ENCODE measurements at places on chromosomes 13 and 19.

- no peak for DNase-seq
These were observed 16.2 kb downstream of the NUMBL start for GRCh38 chr19:40674291-40674690.

GRCh38 chr13:21988624-21989023 is 317.8 kb downstream of the FGF9 start:
- DNase-seq = no peak

- no peak for DNase-seq
These were observed 19.9 kb downstream of the NOSIP start for GRCh38 chr19:49560358-49560900.

DNA sequence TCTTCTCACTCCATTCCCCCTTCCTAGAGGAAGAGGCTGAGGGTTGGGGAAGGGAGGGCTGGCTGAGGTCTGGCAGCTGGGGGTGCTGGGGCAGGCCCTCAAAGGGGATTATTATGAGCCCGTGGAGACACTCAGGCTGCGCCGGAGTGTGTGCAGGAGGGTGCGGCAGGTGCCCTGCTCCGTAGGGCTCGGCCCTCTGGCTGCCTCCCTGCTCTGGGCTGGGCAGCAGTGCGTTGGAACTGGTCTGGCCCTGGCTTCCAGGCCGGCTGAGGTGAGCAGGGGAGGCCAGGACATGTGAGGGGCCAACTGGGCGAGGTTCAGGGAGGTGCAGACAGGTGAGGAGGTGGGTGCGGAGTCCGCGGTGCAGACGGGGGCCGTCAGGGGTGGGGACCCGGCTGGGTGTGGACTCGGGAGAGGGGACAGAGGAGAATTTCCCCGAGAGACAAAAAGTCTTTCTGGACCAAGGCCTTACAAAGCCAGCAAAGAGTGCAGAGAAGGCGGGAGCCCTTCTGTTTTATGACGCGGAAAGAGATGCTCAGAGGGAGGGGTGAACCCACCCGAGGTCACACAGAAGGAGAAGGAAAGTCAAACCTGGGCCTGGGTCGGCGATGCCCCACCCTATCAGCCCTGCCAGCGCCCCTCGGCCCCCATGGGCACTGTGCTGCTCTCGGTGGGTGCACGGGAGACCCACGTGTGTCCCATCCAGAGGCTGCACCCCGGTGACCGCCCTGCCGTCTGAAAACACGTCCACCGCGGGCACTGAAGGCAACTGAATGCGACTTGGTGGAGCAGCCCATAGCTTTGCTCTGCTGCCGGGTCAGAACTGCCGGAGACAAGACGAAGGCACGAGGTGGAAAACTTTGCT is 31.0 kb downstream of the PIP5K1C start:
- no peak for DNase-seq

DNA sequence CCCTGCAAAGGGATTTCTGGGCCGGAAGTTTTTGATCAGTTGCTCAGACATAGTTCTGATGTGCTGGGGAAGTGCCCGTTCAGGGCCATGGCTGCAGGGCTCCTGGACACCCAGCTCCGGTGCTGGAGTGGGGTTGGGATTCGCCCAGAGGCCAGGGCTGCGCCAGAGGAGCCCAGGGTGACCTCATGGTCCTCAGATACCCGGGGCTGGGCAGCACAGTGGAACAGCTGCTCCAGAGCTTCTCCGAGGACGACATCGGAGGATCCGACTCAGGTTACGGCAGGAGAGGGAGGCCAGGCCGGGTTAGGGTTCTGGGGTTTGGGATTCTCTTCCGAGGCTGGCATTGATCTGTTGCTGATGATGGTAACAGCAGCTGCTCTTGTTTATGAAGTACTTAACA is 20.9 kb downstream of the CARM1 start:
- no peak for DNase-seq

DNA sequence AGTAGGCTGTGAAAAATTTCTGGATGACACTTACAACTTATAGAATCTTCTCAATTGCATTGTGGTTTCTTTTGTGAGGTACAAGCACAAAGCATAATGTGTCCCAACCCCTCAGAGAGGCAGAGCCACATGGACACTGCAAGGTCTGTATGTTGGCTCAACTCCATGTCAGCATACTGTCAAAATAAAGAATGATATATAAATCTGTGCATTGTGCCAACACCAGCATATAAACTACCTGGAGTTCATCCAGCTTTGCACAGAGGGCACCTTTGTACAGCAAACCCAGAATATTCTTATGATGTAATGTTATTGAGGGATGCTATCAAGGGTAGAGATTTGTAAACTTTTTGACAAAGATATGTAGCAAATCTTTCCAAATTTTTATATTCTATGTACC is 1065.8 kb upstream of the MIR17HG start:
- DNase-seq = peak; percentile 50

- DNase-seq = no peak
These were observed 27.1 kb downstream of the STK24 start for GRCh38 chr13:98549728-98550317.

- DNase-seq = no peak
These were observed 142.8 kb upstream of the UBL3 start for GRCh38 chr13:29993196-29993595.

All from NCI-H1105 treated with DMSO at 0.1 percent for 48 hours (cell line).